ENCODE measurements at places on chromosomes 5 and 9.
A peak's percentile ranks its signal among the peaks of the same experiment; 100 is the strongest.

- no peaks in the 10 kb centered on the region for H3K4me1 ChIP-seq
- no peaks in the 10 kb centered on the region for H3K27me3 ChIP-seq
- H3K27ac ChIP-seq = no peak overlapping the region
- no peak overlapping the region for H3K4me3 ChIP-seq
Measured at GRCh38 chr9:7097040-7097715, 339.4 kb downstream of the KDM4C start.

DNA sequence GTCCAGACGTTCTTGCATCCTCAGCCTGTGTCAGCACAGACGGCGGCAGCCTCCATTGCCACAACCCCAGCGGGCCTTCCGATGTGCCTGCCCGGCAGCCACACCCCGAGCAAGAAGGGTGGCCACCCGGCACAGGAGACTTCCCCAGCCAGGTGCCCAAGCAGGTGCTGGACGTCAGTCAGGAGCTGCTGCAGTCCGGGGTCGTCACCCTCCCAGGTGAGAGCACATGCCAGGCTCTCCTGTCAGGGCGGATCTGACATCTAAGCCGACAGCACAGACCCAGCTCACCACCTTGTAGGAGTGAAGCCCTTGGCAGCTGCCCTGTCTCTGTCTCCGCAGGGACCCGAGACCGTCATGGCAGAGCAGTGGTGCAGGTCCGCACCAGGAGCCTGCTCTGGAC is 48.3 kb upstream of the LRRC14B start:
- no peak overlapping the region for H3K4me3 ChIP-seq
- no peaks in the 10 kb centered on the region for H3K4me1 ChIP-seq
- no peak for DNase-seq
- no peaks in the 10 kb centered on the region for H3K36me3 ChIP-seq
- H3K27me3 ChIP-seq = no peaks in the 10 kb centered on the region

DNA sequence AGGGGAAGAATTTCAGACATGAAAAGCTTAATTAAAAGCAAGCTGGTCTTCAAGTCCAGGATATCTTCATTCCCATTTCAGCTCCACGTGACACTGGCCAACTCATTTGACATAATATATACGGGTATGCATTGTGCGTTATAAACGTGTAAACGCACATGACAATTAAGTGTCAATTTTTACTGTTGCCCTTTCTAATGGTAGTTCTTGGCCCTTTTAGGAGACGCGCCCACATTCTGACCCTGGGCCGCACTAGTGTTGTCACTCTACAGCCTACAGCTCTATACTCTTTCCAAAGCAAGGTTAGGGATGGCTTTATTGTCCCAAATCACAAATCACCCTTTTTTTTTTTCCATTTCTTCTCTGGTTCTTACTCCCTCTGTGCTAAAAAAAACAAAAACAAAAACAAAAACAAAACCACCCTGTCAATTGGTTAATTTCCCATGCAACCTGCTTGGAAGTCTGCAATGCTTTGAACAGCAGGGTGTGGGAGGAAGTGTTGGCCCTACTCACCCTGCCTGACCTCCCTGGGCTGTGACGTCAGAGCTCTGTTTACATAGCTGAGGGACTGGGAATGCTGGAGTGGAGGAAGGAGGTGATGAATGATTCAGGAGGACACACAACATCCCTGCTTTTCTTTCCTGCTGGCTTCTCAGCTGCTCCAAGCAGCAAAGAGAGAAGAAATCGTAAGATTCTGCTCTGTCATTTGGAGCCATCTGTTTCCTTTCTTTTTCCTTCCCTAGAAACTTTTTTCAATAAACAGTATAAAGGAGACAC is 19.3 kb downstream of the RFK start:
- no peaks in the 10 kb centered on the region for H3K36me3 ChIP-seq
- H3K27me3 ChIP-seq = no peaks in the 10 kb centered on the region
- no peaks in the 10 kb centered on the region for H3K4me1 ChIP-seq
- no peak overlapping the region for H3K4me3 ChIP-seq
- H3K27ac ChIP-seq = no peak overlapping the region

- H3K27ac ChIP-seq = no peak overlapping the region
- no peaks in the 10 kb centered on the region for H3K4me1 ChIP-seq
- DNase-seq = no peak
Measured at GRCh38 chr9:132456241-132456640, 46.2 kb downstream of the CFAP77 start.

DNA sequence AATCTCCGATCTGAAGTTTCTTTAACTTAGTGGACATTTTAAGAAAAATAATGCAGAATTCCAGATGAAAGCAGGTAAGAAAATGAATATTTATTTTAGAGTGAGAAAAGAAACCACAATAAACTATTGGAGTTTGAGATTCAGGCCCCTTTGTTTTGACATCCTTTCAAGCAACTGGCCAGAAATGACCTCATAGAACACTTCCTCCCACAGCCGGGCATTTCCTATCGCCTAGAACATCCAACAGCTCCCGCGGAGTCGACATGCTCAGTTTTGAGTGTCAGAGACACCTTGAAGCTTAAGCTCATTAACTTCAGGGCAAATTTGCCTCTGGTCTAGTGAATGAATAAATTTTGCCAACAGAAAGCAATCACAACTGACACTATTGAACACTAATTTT is 369.2 kb downstream of the TLE4 start:
- DNase-seq = no peak
- no peak overlapping the region for H3K4me3 ChIP-seq
- H3K27me3 ChIP-seq = no peaks in the 10 kb centered on the region
- no peak overlapping the region for H3K27ac ChIP-seq
- H3K36me3 ChIP-seq = no peaks in the 10 kb centered on the region

- no peaks in the 10 kb centered on the region for H3K36me3 ChIP-seq
- no peak for DNase-seq
- H3K4me3 ChIP-seq = no peak overlapping the region
- H3K4me1 ChIP-seq = no peaks in the 10 kb centered on the region
- H3K27me3 ChIP-seq = no peaks in the 10 kb centered on the region
Measured at GRCh38 chr9:21023861-21024260, 7.6 kb downstream of the HACD4 start.

DNA sequence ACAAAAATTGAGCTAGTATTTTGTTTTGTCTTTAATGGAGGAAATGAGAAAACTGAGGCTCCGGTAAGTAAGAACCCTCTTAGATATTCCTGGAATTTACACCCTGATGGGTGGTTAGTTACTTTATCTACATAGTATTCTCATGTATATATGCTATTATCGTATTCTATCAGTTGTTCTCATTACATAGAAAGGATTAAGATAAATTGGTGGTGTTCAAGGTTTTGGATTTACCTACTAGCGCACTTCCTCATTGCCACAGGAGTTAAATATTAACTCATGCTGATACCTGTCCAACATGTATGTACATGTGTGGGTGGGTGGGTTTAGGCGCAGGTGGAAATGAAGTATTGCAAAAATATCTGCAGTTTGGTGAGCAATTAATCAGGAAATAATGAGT is 61.1 kb upstream of the IFNE start:
- DNase-seq = no peak
- H3K27ac ChIP-seq = no peak overlapping the region
- no peaks in the 10 kb centered on the region for H3K4me1 ChIP-seq
- no peaks in the 10 kb centered on the region for H3K36me3 ChIP-seq

- no peaks in the 10 kb centered on the region for H3K36me3 ChIP-seq
- DNase-seq = peak; percentile 16
- H3K27ac ChIP-seq = peak overlapping the region; percentile 29
- H3K4me3 ChIP-seq = no peak overlapping the region
- no peaks in the 10 kb centered on the region for H3K27me3 ChIP-seq
Measured at GRCh38 chr5:134139891-134140469, 25.5 kb downstream of the TCF7 start.

GRCh38 chr9:88932766-88933165 is 58.5 kb upstream of the S1PR3 start:
- no peak overlapping the region for H3K27ac ChIP-seq
- H3K4me3 ChIP-seq = no peak overlapping the region
- no peaks in the 10 kb centered on the region for H3K4me1 ChIP-seq
- no peaks in the 10 kb centered on the region for H3K27me3 ChIP-seq
- no peak for DNase-seq

GRCh38 chr5:109304309-109304708 is 105.5 kb downstream of the PJA2 start:
- H3K36me3 ChIP-seq = no peaks in the 10 kb centered on the region
- H3K4me3 ChIP-seq = no peak overlapping the region
- no peak for DNase-seq

DNA sequence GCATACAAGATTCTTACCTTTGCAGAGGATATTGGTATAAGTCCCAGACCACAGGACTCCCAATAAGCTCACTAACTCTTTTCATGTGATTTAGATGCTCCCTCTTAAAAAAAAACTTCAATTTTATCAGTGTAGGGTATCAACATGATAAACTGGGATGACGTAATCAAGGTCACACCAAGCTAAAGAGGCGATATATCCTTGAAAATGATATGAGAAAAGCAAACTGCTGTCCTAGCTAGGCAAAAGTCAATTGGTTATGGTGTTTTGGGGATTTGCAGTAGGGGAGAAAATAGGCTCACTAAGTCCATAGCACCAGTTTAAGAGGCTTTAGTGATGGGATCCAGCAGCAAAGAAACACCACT is 354.4 kb downstream of the DIRAS2 start:
- no peaks in the 10 kb centered on the region for H3K4me1 ChIP-seq
- H3K27me3 ChIP-seq = no peaks in the 10 kb centered on the region
- H3K36me3 ChIP-seq = no peaks in the 10 kb centered on the region
- no peak for DNase-seq
- no peak overlapping the region for H3K27ac ChIP-seq

DNA sequence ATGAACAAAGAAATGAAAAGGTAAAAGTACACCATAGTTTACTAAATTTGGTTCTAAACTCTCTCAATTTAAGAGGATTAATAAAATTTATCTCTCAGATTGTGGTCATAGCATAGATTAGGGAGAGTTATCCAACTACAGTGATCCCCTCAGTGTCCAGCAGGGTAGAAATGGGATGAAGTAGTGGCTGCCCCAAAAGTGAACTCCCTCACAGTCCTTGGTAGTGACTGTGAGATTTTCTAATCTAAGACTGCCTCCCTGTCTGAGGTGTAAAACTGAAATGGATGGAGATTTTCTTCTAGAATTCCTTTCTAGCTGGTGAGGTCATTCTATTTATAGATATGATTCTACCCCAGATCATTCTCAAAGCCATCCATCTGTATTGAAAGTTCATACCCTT is 455.5 kb downstream of the ACTL7B start:
- H3K4me3 ChIP-seq = no peak overlapping the region
- H3K36me3 ChIP-seq = no peaks in the 10 kb centered on the region
- H3K27me3 ChIP-seq = no peaks in the 10 kb centered on the region
- no peak for DNase-seq
- no peak overlapping the region for H3K27ac ChIP-seq
- no peaks in the 10 kb centered on the region for H3K4me1 ChIP-seq

- H3K27ac ChIP-seq = no peak overlapping the region
- no peaks in the 10 kb centered on the region for H3K27me3 ChIP-seq
- no peaks in the 10 kb centered on the region for H3K36me3 ChIP-seq
- H3K4me3 ChIP-seq = no peak overlapping the region
- peak; percentile 40 for DNase-seq
Measured at GRCh38 chr9:135340143-135340655, 139.4 kb upstream of the PPP1R26 start.

GRCh38 chr5:141814064-141814964 is 63.9 kb downstream of the PCDH1 start:
- H3K4me3 ChIP-seq = no peak overlapping the region
- H3K4me1 ChIP-seq = no peaks in the 10 kb centered on the region
- no peaks in the 10 kb centered on the region for H3K36me3 ChIP-seq
- no peak overlapping the region for H3K27ac ChIP-seq

DNA sequence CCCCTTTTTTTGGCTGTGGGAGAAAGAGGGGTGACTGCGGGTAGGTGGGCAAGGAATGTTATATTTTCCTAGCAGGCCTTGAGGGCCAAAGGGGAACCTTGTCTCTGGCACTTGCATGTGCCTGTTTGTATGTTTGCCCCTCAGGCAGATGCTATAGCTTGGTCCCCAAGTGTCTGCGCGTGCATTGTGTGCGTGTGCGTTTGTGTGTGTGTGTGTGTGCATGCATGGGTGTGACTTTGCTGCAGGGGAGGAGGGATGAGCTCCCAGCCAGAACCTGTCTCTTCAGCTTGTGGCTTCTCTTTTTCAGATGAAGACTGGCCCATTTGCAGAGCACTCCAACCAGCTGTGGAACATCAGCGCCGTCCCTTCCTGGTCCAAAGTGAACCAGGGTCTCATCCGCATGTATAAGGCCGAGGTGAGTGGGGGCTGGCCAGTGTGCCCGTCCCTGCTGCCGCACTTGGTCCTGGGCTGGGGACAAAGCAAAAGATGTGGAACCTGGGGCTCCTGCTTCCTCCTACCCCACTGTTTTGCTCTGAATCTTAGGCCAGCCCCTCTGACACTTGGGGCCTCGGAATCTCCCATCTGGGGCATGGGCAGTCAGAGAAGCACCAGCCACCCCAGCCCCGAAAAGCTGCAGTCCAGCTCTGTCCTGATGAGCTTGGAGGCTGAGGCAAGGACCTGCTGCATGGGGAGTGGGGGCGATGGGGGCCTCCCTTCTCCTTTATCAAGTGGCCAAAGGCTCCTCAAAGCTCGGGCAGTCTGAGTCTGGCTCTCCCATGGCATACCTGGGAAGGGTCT is 31.1 kb downstream of the PTPA start:
- DNase-seq = no peak
- no peaks in the 10 kb centered on the region for H3K36me3 ChIP-seq
- H3K4me1 ChIP-seq = peaks cover 48% of the 10 kb centered on the region
- H3K27ac ChIP-seq = peak overlapping the region; percentile 98
- H3K4me3 ChIP-seq = peak overlapping the region; percentile 59

DNA sequence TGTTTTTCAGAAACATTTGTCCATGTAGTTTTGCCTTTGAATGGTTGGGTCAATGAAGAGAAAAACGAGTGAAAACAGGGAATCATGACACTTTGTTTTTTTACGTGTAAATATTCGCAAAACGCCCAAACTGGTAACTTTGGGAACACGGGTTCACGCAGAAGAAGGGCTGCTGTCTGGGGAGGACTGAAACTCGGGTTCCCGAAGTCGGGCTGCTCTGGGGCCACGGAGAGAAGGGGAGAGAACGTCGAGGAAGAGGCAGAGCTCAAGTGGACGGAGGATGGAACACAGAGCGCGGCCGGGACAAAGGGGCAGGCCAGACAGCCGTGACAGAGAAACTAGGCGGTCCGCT is 478 bp upstream of the SETD9 start:
- H3K4me1 ChIP-seq = no peaks in the 10 kb centered on the region
- H3K27me3 ChIP-seq = no peaks in the 10 kb centered on the region
- no peaks in the 10 kb centered on the region for H3K36me3 ChIP-seq
- peak; percentile 61 for DNase-seq

- no peaks in the 10 kb centered on the region for H3K4me1 ChIP-seq
- no peak for DNase-seq
- H3K4me3 ChIP-seq = no peak overlapping the region
- H3K36me3 ChIP-seq = no peaks in the 10 kb centered on the region
- H3K27ac ChIP-seq = no peak overlapping the region
- no peaks in the 10 kb centered on the region for H3K27me3 ChIP-seq
Measured at GRCh38 chr5:13553896-13554295, 390.6 kb downstream of the DNAH5 start.

DNA sequence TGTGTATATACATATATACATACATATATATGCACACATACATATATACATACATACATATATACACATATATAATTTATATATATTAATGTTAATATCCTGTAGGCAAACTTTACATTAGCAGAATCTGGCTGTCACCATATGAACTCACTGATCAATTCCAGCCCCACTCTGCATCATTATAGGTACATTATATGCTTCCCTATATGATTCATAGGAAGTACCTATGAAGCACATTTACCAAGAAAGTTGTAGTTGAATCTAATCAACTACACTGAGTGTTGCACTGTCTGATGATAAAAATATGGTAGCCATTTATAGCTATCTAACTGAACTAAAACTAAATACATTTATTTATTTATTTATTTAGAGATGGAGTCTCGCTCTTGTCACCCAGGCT is 5.5 kb upstream of the SPATA6L start:
- H3K27me3 ChIP-seq = no peaks in the 10 kb centered on the region
- DNase-seq = no peak
- H3K27ac ChIP-seq = no peak overlapping the region
- no peaks in the 10 kb centered on the region for H3K4me1 ChIP-seq
- H3K4me3 ChIP-seq = no peak overlapping the region
